ENCODE measurements at places on chromosomes 16 and 17. TPM values are rescaled to one million over a fixed set of nuclear protein-coding genes. Genes with fewer than 3 reads are reported as not detected.

Gene IRX3
- not detected for polyA plus RNA-seq

Gene HBA1
- polyA plus RNA-seq = 120 TPM

Gene IGF2BP1
- not detected for polyA plus RNA-seq

Gene PKMYT1
- 6.8 TPM for polyA plus RNA-seq

GRCh38 chr17:69078864-69079263, 18.1 kb upstream of the ABCA9 start:
- H3K27me3 ChIP-seq = no peaks in the 10 kb centered on the region
- H3K27ac ChIP-seq = no peak overlapping the region
- H3K4me3 ChIP-seq = no peak overlapping the region
- no peak for DNase-seq

- H3K27ac ChIP-seq = peak overlapping the region; percentile 97
- H3K4me1 ChIP-seq = peaks cover 30% of the 10 kb centered on the region
- peaks cover 36% of the 10 kb centered on the region for H3K36me3 ChIP-seq
- H3K4me3 ChIP-seq = no peak overlapping the region
- H3K27me3 ChIP-seq = peaks cover 15% of the 10 kb centered on the region
These were observed 1.9 kb upstream of the STUB1 start for GRCh38 chr16:678209-678857.

GRCh38 chr16:30535777-30536190, 1.1 kb upstream of the ZNF747 start:
- peak; percentile 91 for DNase-seq
- H3K4me3 ChIP-seq = peak overlapping the region; percentile 75
- no peaks in the 10 kb centered on the region for H3K27me3 ChIP-seq
- peaks cover 40% of the 10 kb centered on the region for H3K4me1 ChIP-seq

DNA sequence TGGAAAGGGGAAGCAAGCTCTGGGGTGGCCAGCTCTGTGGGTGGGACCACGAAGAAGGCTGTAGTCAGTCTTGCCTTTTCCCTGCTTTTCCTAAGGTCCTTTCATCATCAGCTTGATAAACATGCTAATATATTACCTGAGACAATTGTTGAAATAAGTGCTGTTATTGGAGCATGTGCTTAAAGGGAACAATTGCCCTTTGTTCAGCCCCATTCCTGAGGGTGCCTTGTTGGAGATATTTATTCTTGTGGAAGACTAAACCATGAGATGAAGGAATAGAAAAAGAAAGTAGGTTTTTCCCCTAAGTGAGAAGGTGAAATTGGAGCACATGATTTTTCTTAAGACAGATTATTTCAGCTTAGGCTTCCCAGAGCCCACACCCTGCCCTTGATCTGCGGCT, 7.8 kb downstream of the TMEM98 start:
- no peaks in the 10 kb centered on the region for H3K4me1 ChIP-seq
- no peaks in the 10 kb centered on the region for H3K36me3 ChIP-seq
- H3K27ac ChIP-seq = no peak overlapping the region
- peaks cover 11% of the 10 kb centered on the region for H3K27me3 ChIP-seq
- no peak overlapping the region for H3K4me3 ChIP-seq

DNA sequence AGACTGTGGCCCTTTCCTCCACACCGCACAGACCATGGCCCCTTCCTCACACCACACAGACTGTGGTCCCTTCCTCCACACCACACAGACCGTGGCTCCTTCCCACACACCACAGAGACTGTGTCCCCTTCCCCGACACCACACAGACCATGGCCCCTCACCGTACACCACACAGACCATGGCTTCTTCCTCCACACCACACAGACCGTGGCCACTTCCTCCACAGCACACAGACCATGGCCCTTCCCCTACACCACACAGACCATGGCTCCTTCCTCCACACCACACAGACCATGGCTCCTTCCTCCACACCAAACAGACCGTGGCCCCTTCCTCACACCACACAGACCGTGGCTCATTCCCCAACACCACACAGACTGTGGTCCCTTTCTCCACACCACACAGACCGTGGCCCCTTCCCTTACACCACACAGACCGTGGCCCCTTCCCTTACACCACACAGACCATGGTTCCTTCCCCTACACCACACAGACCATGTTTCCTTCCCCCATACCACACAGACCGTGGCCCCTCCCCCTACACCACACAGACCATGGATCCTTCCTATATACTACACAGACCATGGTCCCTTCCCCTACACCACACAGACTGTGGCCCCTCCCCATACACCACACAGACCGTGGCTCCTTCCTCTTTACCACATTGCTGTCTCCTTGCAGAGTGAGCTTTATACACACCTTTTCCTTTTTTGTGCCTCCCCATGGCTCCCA, 297.5 kb upstream of the FOXF1 start:
- H3K27me3 ChIP-seq = no peaks in the 10 kb centered on the region
- H3K27ac ChIP-seq = no peak overlapping the region
- no peaks in the 10 kb centered on the region for H3K36me3 ChIP-seq
- peaks cover 24% of the 10 kb centered on the region for H3K4me1 ChIP-seq

DNA sequence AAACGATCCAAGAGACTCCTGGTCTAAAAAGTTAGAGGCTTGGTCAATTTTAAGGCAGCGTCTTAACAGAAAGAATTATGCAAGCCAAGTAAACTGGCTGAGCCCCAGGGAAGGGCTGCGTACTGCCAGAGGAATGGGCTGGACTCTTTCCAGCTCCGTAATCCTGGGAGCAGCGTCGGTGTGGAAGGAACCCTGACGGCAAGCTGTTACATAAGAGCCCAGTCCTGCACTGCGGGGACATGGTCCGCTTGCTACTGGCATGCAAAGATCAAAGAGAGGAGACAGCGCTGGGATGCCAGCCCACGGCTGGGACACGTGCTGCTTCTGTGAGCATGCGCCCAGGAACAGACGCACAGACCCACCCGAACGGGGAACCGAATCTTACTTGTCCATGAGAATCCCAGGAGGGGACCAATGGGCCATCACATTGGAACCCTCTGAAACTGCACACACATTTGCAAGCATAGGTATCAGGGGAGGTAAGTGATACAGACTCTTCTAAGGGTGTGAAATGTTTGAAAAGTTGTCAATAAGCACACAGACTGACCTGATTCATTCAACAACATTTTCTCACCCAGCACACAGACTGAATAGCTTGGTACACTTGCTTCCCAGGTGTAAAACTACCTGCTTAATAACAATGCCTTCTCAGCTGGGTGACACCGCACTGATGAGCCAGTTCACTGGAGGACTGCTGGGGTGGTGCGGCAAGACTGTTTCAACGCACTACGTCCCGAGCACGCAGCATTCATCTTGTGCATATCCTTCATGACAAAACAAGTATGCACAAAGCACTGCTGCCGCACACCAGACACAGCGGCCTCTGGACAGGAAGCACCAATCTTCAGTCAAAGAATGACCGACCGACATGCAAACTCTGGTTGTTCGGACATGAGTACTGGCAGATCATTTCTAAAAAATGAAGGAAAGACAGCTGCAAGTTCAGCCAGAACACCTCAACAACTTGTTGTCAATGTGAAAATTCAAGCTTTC, 94.9 kb downstream of the ANKRD11 start:
- H3K4me3 ChIP-seq = no peak overlapping the region
- no peak for DNase-seq
- no peaks in the 10 kb centered on the region for H3K27me3 ChIP-seq

GRCh38 chr17:82316651-82317393, 586 bp downstream of the CD7 start:
- no peak for DNase-seq
- peaks cover 40% of the 10 kb centered on the region for H3K4me1 ChIP-seq
- H3K27me3 ChIP-seq = peaks cover 64% of the 10 kb centered on the region
- H3K36me3 ChIP-seq = no peaks in the 10 kb centered on the region
- H3K27ac ChIP-seq = peak overlapping the region; percentile 67

- peaks cover 43% of the 10 kb centered on the region for H3K4me1 ChIP-seq
- no peaks in the 10 kb centered on the region for H3K27me3 ChIP-seq
- H3K27ac ChIP-seq = peak overlapping the region; percentile 95
- no peak for DNase-seq
- H3K4me3 ChIP-seq = peak overlapping the region; percentile 62
These were observed 708 bp upstream of the NFAT5 start for GRCh38 chr16:69564845-69565670.

DNA sequence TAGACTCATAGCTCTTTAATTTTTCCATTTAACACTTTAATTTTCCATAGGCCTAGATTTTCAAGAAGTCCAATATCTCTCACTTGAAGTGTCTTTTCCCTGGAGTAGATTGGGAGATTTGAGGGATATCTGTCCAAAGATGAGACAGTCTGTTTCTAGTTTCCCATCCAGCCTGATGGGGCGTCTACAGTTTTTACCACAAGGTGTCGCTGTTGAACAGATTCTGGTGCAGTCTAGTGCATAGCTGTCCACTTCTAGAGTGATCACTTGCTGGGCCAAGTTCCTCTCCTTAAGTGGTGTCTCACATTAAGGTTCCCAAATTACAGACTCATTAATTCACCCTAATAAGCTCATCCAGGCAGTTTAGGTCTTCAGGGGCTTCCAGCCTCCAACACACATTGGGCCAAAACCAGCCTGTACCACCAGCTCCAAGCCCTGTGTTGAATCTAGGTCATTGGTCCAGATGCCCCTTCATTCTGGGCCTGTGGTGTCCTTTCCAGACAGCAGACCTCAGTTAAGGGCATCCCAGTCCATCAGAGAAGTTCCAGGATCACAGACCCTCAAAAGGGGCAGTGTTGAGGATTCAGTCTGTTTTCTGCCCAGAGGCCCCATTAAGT, 9.4 kb downstream of the SNX20 start:
- H3K4me1 ChIP-seq = peaks cover 41% of the 10 kb centered on the region
- peaks cover 48% of the 10 kb centered on the region for H3K36me3 ChIP-seq
- H3K4me3 ChIP-seq = no peak overlapping the region
- H3K27ac ChIP-seq = no peak overlapping the region
- DNase-seq = peak; percentile 25

DNA sequence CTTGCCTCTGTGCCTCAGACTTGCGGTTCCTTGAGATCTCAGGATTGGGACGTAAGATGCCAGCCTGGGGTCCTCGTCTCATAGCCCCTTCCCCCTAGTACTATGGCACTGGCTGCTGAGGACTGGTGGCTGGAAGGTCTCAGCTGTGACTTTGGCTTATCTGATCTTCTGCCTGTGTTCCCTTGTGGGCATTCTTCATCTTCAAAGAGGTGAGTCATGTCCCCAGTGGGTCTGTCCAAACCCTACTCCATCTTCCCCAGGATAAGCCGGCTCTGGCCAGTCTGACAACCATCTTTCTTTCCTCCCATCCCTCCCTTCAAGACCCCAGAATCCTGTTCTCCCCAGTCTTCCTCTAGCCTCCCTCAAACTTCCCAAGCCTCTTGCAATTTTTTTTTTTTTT, 3.6 kb downstream of the CD19 start:
- no peak overlapping the region for H3K4me3 ChIP-seq
- H3K4me1 ChIP-seq = peaks cover 12% of the 10 kb centered on the region
- H3K27ac ChIP-seq = no peak overlapping the region
- H3K36me3 ChIP-seq = no peaks in the 10 kb centered on the region

DNA sequence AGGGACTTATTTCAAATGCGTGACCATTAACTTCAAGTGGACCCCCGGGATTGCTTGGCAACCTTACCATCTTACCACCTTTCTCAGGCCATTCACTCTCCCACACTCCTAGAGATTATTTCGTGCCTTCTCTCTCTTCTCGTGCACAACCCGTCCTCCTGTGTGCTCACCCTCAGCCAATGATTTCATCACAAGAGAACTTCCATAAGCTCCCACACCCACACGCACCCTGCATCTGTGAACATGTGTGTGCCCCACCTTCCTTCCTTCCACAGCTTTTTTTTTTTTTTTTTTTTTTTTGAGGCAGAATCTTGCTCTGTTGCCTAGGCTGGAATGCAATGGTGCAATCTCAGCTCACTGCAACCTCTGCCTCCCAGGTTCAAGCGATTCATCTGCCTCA, 27.4 kb upstream of the CDH3 start:
- H3K27ac ChIP-seq = no peak overlapping the region
- DNase-seq = no peak
- H3K36me3 ChIP-seq = no peaks in the 10 kb centered on the region
- no peak overlapping the region for H3K4me3 ChIP-seq

DNA sequence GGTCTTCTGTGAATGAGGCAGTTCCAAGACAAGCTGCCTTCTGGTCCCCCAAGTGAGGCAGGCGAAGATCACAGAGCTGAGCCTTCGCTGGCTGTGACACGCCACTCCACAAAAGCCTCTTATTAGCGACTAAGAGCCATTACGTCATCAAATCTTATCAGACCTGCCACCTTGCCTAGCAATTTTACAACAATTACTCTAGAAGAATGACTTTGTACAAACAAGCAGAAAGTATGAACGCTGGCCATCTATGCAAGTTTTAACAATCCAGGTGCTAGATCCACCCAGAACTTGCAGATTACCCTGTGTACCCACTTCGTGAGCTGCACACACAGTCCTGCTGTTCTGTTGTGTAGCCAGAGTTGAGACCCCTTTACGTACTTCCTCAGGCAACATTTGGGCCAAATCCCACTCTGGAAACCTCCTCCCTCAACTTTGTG, 3.8 kb upstream of the ICAM2 start:
- peaks cover 45% of the 10 kb centered on the region for H3K4me1 ChIP-seq
- no peak overlapping the region for H3K4me3 ChIP-seq
- H3K27ac ChIP-seq = peak overlapping the region; percentile 98

DNA sequence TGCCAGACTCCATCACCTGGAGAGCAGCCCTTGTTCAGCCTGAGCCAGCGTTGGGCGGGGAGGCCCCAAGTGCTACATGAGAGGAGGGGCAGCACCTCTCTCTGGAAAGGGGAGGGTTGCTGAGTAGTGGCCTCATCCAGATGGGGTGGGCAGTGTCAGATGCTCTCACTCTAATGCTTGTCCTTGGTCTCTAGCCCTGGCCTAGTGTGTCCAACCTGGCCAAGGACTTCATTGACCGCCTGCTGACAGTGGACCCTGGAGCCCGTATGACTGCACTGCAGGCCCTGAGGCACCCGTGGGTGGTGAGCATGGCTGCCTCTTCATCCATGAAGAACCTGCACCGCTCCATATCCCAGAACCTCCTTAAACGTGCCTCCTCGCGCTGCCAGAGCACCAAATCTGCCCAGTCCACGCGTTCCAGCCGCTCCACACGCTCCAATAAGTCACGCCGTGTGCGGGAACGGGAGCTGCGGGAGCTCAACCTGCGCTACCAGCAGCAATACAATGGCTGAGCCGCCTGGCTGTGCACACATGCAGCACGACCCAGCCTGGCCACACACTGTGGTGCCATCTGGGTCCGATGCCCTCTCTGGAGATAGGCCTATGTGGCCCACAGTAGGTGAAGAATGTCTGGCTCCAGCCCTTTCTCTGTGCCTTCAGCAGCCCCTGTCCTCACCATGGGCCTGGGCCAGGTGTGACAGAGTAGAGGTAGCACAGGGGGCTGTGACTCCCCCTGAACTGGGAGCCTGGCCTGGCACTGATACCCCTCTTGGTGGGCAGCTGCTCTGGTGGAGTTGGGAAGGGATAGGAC, 4.3 kb downstream of the CTRL start:
- no peaks in the 10 kb centered on the region for H3K27me3 ChIP-seq
- DNase-seq = no peak
- no peak overlapping the region for H3K27ac ChIP-seq
- H3K4me1 ChIP-seq = peaks cover 28% of the 10 kb centered on the region
- no peaks in the 10 kb centered on the region for H3K36me3 ChIP-seq
